ENCODE measurements at places on chromosomes 12 and 14. TPM values are rescaled to one million over a fixed set of nuclear protein-coding genes. Genes with fewer than 3 reads are reported as not detected.

Gene TAS2R10
- total RNA-seq, result 3.2 TPM

Gene RNASE3
- not detected for total RNA-seq

DNA sequence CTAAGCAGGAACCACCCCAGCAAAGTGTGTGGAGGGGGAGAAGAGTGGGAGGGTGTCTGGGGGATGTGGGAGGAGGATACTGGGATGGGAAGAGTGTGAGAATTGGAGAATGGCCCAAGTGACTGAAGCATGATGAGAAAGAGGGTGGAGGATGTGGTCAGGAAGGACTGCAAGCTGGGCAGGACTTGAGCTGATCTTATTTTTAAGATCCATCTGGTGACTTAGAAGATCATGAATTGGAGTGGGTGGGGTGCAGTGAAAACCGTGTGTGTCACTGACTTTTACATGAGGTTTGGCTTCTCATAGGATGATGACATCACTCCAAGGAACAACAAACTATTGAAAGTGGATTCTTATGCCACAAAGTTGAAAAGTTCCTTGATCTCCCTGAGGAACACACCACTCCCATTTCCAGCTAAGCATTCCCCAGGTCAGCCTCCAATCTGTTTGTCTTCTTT, 287.5 kb downstream of the GALC start:
- DNase-seq, result no peak

- no peak for DNase-seq
Measured at GRCh38 chr12:71888521-71888920, 49.0 kb downstream of the TBC1D15 start.

DNA sequence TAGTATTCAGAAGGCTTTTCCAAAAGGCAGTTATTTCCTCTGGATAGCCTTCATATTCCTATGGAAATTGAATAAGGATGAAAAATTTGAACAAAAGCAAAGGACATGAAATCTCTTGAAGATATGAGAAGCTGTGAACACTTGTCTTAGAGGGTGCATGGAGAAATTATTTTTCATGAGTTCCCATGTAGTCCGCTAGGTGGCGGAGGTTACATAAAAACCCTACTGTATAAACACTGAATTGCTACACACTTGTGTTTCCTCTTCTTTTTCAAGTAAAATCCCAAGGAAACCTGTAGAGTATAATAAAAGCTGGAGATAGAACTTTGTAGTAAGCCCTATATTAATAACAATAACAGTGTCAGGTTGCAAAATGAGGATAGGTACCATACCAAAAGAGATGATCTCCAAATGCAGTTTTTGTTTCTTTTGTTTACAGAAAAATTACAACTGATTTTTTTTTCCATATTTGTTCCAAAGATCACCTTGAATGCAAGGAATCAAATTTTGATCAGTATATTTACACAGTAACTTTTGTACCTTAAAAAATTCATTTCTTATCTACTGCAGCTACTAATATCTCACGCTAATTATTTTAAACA, 37.8 kb upstream of the OR4E1 start:
- no peak for DNase-seq

DNA sequence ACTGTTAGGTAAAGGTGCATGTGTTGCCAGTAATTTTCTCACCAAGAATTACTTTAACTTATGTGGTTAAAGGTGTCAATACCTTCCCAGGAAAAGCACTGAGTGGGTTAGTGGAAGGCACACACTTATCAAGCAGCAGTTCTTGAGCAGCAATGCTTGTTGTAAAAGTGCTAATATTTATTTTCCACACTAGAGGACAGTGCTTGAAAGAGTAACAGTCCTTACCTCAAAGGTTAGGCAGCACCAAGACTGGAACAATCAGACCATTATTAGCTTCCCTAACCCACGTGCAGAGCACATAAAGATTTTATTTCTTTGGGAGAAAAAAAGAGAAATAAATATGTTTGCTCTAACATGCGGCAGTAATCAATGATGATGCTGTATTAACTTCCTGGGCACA, 48.8 kb upstream of the KRR1 start:
- no peak for DNase-seq

- DNase-seq, result no peak
Measured at GRCh38 chr12:24600996-24601395, 347.9 kb downstream of the BCAT1 start.

- no peak for DNase-seq
Measured at GRCh38 chr14:55873169-55873568, 245.0 kb upstream of the PELI2 start.

- no peak for DNase-seq
Measured at GRCh38 chr12:43722621-43723020, 36.0 kb downstream of the PUS7L start.

GRCh38 chr12:79360936-79361335, 329.8 kb downstream of the PAWR start:
- no peak for DNase-seq

Data from dorsolateral prefrontal cortex (tissue), 122 donors.